Posterior vena cava (tissue), 2 donors: ENCODE measurements at places on chromosomes 7 and 10. TPM values are rescaled to one million over a fixed set of nuclear protein-coding genes. Genes with fewer than 3 reads are reported as not detected.

DNA sequence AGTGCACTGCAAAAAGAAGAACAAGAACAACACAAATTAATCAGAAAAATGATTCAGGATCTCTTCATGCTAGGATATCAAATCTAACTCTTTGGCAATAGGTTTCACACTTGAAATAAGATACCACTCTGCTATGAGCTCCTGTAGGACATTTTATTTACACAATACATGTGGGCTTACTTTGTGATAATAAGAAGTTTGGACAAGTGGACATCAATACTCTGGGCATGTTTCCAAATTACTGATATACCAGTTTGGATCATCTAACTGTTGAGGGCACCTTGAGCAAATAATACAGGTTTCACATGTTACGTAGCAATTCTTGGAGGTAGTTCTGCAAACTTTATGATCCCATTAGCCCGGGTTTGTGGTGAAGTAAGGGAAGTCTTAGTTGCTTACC is 59.8 kb downstream of the CPVL start:
- no peak for DNase-seq

GRCh38 chr7:33702514-33703054 is 202.8 kb upstream of the BMPER start:
- DNase-seq = no peak

GRCh38 chr10:34462056-34462455 is 353.0 kb downstream of the PARD3 start:
- DNase-seq = no peak

- DNase-seq = no peak
These were observed 5.6 kb downstream of the AVL9 start for GRCh38 chr7:32500922-32501341.

The ZNRF2 gene
- total RNA-seq = 12.5 TPM

The ANKRD1 gene
- 3.5 TPM for total RNA-seq

The FAM221A gene
- total RNA-seq = 2.0 TPM
